Naive thymus-derived CD8-positive, alpha-beta T cell (primary cell): ENCODE measurements at places on chromosomes 1 and 21.

- DNase-seq, result no peak
Observed at GRCh38 chr1:12126781-12127180, 40.0 kb upstream of the TNFRSF1B start.

DNA sequence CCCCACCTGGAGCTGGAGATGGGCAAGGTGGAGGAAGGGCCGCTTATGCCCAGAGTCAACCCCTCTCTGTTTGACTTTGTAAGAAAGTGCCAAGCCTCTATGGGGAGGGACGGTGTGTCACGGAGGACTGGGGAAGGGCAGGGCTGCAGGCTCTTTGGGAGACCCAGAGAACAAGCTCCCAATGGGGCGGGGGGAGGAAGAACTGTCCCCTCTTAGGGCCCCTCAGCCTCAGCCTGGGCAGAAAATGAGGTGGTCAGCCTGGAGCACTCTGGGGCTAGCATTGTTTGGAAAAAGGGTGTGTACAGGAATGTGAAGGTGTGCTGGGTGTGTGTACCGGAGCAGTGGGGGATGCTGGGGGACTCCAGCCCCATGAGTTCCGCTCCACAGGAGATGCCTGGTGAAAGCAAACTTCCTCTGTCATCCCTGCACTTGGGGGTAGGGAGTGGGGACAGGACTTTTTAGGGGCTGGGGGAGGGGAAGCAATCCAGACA is 1.2 kb upstream of the INAVA start:
- no peak for DNase-seq

GRCh38 chr1:89553157-89553556 is 28.5 kb downstream of the LRRC8B start:
- no peak for DNase-seq

- DNase-seq, result no peak
Observed at GRCh38 chr1:100452641-100453040, 85.3 kb upstream of the GPR88 start.

DNA sequence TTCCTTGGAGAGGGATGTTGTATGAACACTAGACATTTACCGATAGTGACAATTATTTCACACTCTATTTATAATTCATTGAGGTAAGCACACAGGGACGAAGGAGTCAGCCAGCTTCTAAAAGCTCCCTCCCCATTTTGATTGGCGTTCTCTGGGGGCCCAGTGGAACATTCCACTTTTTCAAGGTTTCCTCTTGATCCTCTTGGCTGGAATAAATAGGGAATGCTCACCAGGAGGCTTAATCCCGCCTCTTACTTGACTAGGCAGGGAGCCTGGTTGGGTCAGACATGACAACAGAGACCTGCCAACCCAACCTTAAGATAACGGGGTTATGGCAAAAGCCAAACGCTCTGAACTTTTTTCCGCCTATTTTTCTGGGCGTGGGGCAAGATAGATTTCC is 974 bp downstream of the ACTN2 start:
- no peak for DNase-seq

GRCh38 chr1:89725011-89725370 is 92.1 kb downstream of the LRRC8C start:
- DNase-seq, result no peak

- DNase-seq, result no peak
Observed at GRCh38 chr1:193270996-193271395, 84.6 kb upstream of the B3GALT2 start.

DNA sequence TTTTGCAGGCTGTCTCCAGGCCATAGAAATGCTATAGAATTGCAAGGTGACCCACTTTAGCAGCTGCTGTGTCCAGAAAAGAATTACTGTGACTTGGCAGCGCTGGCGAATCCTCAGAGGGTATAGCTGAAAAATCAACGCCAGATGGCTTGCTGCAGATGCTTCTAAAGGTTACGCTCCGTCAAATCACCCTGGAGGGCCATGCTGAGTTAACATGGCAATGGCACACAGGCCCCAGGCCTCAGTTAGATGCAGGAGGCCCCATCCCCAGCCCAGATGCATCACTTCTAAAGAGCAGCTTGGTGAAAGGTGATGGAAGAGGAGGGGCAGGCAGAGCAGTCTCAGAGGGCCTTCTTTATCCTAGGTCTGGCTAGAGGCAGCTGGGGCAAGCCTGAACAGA is 18.0 kb downstream of the KIAA1614 start:
- no peak for DNase-seq

DNA sequence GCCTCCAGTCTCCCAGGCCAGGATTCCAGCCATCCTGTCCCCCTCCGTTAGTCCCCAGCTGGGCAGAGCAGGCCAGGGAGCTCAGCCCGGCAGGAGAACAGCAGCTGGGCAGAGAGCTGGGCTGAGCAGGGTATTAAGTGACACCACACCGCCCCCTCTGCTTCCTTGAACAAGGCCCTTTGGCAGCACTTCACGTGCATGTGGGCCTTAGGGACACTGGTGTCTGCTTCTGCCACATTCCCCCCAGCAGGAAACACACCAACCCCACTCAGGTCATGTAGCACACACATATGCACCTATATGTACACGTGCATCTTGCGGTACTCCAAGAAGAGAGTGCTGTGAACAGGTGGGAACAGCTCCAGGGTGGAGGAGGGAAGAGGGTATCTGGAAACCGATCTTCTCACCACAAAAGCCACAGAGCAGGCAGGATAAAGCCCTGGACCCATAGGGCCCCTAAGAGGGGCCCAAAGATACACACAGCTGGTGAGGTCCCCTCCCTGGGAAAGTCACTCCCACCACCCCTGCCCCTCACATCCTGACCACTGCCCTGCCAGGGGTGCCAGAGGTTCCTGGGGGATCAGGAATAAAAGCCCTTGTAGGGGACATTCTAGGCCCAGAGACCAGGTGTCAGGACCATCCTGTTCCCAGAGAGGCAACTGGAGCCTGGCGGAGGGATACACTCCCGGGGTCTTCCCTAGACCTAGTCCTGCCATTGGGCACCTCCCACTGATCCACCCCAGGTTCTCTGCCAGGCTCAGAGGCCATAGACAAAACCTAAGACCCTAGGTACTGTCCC is 4.5 kb downstream of the EPHA2 start:
- DNase-seq, result no peak

GRCh38 chr1:147516157-147516917 is 25.0 kb upstream of the BCL9 start:
- no peak for DNase-seq

- DNase-seq, result no peak
Observed at GRCh38 chr21:44514746-44515358, 25.1 kb downstream of the KRTAP10-1 start.

- DNase-seq, result no peak
Observed at GRCh38 chr21:39197448-39198233, 14.4 kb upstream of the PSMG1 start.

DNA sequence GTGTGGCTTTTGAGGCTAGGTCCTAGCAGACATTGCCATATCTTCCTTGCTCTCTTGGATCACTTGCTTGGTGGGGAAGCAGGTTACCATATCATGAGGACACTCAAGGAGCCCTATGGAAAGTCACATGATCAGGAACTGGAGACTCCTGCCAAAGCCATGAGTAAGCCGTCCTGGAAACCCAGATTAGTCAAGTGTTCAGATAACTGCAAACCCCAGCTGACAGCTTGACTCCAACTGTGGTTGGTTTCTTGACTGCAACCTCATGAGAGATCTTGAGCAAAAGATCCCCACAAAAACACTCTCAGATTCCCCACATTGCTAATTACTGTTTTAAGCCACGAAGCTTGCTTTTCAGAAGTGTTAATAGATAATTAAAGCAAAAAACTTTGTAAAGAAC is 58.6 kb downstream of the CACNA1E start:
- DNase-seq, result no peak

DNA sequence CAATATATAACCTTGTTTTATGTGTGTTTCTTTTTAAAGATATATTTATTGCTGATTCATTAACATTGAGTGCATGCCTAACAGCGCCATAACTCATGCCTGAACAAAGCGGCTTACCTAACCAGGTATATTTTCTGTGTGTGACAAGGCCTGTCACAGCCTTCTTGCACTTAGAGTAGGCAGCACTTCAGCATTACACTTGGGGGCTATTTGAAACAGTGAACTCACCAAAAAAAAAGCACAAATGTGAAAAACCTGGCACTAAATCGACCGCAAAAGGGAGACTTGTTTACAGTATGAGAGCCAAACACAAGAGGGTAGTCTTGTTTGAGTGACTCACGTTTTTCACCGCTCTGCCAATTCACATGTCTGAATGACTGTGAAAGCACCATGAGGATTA is 111.7 kb downstream of the DISP1 start:
- no peak for DNase-seq

- DNase-seq, result no peak
Observed at GRCh38 chr1:184417916-184418315, 31.1 kb downstream of the C1orf21 start.

- DNase-seq, result no peak
Observed at GRCh38 chr1:9597361-9598315, 8.9 kb downstream of the TMEM201 start.

GRCh38 chr1:230896779-230897178 is 28.5 kb upstream of the C1orf198 start:
- DNase-seq, result no peak

GRCh38 chr1:169105434-169106094 is 926 bp upstream of the ATP1B1 start:
- DNase-seq, result no peak

GRCh38 chr1:31717341-31717740 is 13.5 kb upstream of the COL16A1 start:
- no peak for DNase-seq

- no peak for DNase-seq
Observed at GRCh38 chr1:150753416-150753815, 12.2 kb downstream of the CTSS start.

- no peak for DNase-seq
Observed at GRCh38 chr1:171742577-171742922, 685 bp upstream of the VAMP4 start.

- no peak for DNase-seq
Observed at GRCh38 chr1:89884718-89885596, 64.1 kb downstream of the LRRC8D start.

- no peak for DNase-seq
Observed at GRCh38 chr1:202316186-202316585, 25.6 kb downstream of the UBE2T start.

- DNase-seq, result no peak
Observed at GRCh38 chr1:101448018-101448417, 211.2 kb downstream of the S1PR1 start.

GRCh38 chr1:53327182-53327913 is 522 bp downstream of the LRP8 start:
- peak; percentile 61 for DNase-seq

DNA sequence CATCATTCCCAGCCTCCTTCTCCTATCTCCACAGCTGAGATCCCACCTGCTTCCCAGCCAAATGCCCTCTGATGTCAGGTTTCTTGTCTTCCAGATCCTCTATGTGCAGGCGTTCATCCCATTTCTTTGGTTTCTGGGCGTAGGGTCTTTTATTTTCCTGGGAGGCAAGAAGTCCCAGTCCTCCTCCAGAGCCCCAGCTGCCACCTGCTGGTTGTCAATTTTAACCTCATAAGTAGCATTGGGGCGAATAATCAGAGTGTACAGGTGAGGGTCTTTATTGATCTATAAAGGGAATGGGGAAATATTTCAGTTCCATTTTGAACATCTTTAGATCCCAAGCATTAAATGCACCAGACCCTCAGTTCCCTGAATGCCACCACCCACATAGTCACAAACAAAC is 47.2 kb upstream of the EPS15 start:
- no peak for DNase-seq

- DNase-seq, result no peak
Observed at GRCh38 chr1:201190005-201190404, 619 bp upstream of the IGFN1 start.

DNA sequence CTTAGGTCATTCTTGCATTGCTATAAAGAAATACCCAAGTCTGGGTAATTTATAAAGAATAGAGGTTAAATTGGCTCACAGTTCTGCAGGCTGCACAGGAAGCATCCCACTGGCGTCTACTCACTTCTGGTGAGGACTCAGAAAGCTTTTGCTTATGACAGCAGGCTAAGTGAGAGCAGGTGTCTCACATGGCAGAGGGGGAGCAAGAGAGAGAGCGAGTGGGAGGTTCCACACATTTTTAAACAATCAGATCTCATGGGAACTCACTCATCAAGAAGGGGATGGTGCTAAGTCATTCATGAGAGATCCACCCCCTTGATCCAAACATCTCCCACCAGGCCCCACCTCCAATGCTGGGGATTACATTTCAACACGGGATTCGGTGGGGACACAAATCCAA is 13.6 kb upstream of the RGS4 start:
- no peak for DNase-seq

- no peak for DNase-seq
Observed at GRCh38 chr1:156623946-156624813, 5.0 kb downstream of the HAPLN2 start.

DNA sequence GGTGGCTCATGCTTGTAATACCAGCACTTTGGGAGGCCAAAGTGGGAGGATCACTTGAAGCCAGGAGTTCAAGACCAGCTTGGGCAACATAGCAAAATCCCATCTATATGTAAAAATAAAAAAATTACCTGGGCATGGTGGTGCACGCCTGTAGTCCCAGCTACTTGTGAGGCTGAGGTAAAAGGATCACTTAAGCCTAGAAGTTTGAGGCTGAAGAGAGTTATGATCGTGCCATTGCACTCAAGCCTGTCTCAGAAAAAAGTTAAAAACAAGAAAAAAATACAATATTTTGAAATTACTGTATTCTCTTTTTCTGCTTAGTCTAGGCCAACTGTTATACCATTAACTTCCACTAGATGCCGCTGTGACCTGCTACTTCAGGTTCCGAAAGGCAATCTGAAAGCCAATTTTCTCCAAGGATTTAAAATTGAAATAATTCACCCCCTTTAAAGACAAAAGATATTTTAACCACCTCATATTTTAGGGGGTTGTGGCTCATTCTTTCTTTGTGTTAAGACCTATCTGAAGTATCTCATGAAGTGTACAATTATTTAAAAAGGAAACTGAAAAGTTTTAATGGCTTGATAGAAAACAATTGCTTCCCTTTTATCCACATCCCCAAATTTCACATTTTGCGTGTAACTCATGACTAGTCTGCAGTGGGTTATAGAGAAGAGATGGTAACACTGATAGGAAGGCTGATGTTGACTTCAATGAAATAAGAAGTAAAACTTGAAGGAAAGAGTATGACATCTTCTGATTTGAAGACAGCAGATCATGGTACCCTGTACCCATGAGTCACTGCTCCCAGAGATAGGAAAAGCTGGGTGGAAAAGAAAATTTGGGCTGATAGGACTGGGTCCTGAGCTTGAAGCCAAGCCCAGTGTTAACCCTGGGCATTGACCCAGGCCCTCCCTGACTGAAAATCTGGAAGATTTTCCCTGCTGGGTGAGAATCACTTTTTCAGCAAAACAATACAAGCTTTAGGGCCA is 24.4 kb upstream of the CLDN14 start:
- peak; percentile 49 for DNase-seq

GRCh38 chr1:221781102-221781755 is 39.3 kb upstream of the DUSP10 start:
- DNase-seq, result no peak

- DNase-seq, result no peak
Observed at GRCh38 chr1:51525295-51525694, 6.2 kb upstream of the EPS15 start.

- DNase-seq, result no peak
Observed at GRCh38 chr1:15224259-15224869, 22.7 kb upstream of the FHAD1 start.

DNA sequence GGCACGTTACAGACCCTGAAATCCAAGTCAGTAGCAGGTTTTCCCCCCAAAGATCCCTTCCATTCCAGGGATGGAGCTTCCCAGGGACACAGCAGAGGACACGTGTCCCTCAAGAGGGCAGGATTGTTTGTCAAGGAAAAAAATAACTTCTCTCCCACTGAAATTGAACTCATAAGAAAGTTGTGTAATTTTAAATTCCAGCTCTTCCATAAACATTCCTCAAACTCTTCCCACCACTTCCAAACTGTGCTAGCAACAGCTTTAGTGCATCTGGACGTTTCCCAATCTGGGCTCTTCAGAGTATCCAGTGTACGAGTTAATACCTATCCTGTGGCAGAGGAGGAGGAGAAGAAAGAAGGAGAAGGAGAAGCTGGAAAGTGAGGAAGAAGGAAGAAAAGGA is 79.6 kb downstream of the PSMG1 start:
- DNase-seq, result no peak
